NCI-H1417 (cell line): ENCODE measurements at places on chromosomes 6 and 20.
A peak's percentile ranks its signal among the peaks of the same experiment; 100 is the strongest.

DNA sequence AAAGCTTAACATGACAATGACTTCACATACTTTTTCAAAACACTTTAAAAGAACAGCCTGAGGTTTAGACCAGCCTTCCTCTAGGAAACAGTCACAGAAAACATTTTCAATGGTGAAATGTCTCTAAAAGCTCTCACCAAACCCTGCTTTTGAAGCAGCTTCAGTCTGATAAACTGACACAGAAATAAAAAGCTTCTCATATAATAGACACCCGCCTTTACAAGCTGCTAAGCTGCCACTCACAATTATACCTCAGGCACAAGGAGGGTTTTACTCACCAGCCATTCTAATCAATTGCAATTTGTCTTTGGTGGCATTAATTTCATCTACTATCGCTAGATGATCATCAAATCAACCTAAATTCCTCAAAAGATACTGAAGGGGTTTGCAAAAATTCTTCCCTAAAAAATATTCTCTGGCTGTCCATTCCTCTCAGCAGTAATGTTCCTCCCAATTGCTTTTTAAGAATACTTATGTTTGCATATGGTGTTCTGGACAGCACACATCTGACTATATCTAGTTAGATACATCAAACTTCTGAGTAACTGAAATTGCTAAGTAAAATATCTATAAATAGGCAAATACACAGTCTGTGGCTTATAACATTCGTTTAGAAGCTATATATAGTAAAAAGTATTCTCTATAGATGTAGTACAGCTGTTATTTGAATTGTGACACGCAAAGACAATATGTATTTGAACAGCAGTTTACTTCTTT lies 29.4 kb downstream of the KIF13A start:
- no peak for DNase-seq

GRCh38 chr6:28648035-28648877 lies 122.6 kb downstream of the GPX5 start:
- DNase-seq: peak; percentile 36

GRCh38 chr20:4153661-4154238 lies 138.4 kb upstream of the RNF24 start:
- DNase-seq: no peak

- DNase-seq: peak; percentile 40
Measured at GRCh38 chr20:41137614-41138474, 501 bp downstream of the PLCG1 start.

DNA sequence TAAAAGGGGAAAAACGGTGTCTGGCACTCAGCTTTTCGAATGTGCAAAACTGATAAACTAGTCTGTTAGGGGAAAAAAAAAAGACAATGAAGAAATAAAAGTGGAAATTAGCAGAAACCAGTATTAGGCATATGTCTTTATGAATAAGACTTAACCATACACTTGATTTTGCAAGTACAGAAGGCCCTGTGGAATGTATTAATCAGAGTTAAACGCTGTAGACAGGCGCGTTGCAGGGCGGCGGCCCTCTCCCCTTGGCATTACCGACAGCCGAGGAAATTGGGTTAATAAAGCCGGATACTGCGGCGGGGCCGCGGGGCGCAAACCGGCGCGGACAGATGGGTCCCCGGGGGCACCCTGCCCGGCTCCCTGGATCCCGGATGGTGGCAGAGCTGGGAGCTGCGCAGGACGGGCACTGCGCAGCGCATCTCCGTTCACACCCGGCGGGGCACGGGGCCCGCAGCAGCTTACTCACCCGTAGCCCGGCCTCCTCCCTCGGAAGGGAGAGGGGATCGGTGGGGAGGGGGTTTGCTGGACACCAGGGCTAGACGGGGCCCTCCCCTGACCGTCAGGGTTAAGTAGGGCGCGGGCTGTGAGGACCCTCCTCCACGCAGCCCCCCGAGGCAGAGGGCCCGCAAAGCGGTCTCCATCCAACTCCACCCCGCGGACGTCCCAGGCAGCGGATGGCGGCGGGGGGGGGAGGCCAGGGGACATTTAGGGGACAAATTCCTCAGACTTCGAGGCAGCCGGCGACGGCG lies 2.0 kb downstream of the BHLHE23 start:
- DNase-seq: no peak

- DNase-seq: no peak
Measured at GRCh38 chr20:58011947-58012610, 216.4 kb downstream of the ANKRD60 start.

- no peak for DNase-seq
Measured at GRCh38 chr20:3150908-3151307, 8.8 kb downstream of the FASTKD5 start.

GRCh38 chr20:50625986-50626677 lies 65.2 kb downstream of the RIPOR3 start:
- DNase-seq: no peak
